ENCODE measurements at places on chromosomes 16 and 17.

GRCh38 chr17:17832032-17832363, 4.8 kb downstream of the SREBF1 start:
- DNase-seq, result no peak

DNA sequence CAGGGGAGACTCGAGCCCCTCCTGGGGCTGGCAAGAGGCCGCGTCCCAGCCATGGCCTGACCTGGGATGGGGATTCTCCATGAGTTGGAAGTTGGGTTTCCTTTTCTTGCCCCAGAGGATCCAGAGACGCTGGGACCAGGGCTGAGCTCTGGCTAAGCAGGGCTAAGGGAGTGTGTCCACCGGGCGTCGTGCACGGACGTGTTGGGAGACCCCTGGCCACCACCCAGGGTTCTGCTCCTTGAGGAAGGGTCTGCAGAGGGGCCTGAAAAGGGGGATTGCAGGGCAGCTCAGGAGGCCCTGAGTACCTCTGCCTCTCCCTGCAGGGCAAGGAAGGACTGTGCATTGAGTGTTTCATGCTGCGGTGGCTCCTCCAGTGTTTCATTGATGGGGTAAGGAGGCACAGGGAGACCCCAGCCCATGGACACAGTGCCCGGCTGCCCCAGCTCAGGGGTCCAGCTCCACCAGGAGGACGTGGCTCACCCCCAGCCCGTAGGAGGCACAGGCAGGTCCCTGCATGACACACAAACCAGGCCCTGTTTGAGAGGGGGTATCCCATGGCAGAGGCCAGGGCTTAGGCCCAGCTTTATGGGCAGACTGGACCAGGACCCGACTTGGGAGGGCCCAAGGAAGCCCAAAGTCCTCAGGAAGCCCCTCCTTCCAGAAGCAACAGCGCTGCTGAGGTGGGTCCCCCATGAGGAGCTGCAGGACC, 47.5 kb downstream of the USP22 start:
- DNase-seq, result no peak

DNA sequence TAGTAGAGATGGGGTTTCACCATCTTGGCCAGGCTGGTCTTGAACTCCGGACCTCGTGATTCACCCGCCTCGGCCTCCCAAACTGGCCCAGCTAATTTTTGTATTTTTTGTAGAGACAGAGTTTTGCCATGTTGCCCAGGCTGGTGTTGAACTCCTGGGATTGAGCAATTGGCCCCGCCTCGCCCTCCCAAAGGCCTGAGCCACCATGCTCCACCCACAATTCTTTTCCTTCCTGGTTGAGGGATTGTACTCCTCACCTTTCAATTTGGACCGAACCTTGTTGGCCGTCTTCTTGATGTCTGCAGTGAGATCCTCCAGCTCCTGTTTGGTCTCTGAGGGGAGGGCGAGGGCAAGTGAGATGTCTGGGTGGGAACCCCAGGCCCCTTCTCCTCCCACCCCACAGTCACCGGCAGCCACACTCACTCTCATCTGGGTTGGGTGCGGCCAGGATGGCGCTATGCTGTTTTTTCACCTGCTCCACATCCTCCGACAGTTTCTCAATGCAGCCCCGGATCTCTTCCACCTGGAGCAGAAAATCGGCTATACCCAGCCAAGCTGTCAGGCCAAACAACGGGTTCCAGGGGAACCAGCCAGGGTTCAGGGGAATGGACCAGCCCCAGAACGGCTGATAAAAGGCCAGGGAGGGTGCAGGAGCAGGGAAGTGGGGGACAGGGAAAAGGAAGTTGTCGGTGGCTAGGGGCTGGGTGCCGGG, 9.6 kb downstream of the STX1B start:
- DNase-seq, result no peak

DNA sequence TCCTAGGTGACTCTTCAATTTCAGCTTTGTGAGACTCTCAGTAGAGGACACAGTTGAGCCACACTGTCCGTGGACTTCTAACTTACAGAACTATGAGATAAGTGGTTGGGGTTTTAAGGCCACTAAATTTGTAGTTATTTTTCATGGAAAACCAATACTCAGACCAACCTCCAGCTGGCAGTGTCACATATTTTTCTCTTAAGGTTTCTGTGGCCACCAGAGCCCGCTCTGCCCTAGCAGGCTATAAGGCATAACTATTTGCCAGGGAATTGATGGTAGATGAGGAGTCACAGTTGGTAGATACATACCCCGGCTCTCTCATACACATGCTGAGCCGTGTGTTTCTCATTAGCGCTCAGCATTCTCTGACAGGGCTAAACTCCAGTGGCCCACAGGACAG, 336.8 kb upstream of the MON1B start:
- no peak for DNase-seq

DNA sequence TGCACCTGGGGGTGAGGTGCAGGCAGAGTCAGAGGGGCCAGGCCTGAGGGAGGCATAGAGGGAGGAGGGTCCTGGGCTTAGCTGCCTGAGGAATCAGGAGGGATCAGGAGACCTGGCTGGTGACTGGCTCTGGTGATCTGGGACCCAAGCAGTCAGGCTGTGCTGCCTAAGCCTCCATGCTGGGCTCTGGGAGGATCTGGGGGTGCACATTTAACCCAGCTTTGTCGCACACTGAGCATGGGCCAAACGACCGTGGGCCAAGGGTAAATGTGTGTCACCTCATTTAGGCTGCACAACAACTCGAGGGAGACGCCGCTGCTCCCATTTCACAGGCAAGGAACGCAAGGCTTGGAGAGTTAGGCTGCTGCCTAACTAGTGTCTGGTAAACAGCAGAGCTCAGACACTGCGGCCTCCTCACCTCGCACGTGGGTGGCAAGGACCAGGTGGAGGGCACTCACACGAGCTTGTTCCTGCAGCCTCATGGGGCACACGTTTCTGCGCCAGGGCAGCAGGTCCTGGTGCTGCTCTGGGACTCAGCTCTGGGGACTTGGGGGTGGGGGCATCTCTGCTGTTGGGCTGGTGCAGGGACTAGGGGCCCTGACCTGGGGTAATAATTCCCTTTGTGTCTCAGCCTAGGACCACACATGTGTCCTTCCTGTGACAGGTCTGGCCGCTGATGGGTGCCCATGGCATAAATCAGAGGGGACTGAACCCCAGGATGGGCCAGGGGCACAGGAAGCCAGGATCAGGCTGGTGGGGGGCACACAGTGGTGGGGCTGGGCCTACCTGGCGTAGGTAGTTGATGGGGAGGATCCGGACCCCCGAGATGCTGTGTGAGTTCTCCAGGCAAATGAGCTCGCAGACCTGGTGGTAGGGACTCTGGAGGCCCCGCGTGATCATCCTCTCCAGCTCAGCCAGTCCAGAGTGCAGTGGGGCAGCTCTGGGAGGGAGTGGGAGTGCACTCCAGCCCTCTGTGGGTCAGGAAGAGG, 18.7 kb downstream of the TMEM235 start:
- no peak for DNase-seq

DNA sequence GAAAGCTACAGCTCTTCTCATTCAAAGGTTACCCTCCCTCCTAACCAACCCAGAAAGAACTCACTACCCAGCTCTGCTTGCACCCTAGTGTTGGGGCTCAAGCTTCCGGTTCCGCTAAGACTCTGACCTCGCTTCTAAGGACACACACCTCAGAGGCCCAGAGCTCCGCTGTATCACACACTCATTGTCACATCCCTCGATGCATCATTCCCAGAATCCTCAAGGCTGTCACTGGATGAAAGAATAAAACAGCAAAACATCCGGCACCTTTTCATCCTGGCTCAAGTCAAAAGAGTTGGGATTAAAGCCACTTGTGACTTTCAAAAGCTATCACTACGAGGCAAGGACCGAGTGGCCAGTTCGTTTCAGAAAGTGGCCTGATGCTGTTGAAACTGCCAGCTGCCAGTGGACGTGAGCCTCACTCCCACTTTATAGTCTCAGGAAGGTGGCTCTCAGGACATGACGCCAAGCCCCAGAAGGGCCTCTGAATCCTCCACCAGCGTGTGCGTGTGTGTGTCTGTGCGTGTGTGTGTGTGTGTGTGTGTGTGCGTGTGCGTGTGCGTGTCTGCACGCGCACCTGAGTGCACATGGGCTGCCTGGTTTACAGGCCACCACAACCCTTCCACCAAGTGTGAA, 29.0 kb downstream of the ZFHX3 start:
- DNase-seq, result no peak

GRCh38 chr17:58352596-58353388, 791 bp upstream of the SUPT4H1 start:
- DNase-seq, result no peak

DNA sequence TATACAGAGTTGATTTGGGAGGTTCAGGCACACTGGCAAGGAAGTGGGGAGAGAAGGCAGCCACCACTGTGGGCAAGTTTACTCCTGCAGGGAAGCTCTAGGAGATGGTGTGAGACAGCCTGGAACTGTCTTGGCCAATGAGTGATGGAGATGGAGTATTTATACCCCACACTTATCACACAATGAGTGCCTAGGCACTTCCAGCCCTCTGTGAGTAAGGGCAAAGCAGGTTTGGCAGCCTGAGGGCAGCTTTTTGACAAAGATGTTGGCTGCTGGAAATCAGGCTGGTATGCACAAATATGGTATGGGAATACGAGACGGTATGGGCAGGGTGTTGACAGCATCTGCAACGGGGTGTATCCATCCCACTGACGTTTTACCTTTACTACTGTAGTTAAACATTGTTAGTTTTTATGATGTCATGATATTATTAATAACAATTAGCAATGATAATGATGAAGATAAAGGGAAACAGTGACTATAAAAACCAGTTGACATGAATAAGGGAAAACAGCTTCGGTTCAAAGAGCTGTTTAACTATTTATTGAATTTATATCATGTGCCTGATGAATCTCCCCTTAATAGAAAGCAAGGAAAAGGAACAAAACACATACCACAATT, 149.9 kb downstream of the CDK5R1 start:
- no peak for DNase-seq

- no peak for DNase-seq
Observed at GRCh38 chr17:46158323-46159296, 34.6 kb downstream of the KANSL1 start.

DNA sequence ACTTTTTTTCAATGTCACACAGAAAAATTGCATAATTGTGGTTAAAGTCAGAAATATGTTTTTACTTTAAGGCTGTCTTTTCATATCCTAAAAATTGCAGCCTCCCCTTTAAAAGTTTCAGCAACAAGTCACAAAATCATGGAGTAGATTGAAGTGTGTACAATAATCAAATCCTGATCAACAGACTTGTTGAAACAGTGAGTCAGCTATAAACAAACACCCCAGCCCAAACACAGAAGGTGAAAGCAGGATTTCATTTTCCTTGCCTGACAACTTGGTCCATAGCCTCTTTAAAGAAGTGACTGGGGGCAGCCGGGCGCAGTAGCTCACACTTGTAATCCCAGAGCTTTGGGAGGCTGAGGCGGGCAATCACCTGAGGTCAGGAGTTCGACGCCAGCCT, 59.9 kb downstream of the WNT3 start:
- no peak for DNase-seq

GRCh38 chr17:80485846-80486245, 9.4 kb upstream of the NPTX1 start:
- DNase-seq, result no peak

DNA sequence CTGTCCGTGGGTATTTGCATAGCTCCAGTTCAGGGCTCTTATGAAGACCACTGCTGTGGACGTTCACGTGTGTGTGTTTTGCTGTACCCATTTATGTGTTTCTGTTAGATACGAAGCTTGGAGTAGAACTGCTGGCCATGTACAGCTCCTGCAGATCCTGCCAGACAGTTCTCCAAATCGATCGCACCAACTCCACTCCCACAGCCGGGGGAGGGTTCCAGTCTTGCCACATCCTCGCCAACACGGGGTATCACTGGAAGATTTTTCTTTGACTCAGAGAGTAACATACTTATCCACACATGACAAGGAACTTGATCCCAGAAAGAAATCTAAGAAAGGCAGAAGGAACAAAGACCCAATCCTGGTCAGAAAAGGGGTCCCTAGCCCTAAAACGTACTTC, 37.4 kb downstream of the TMEM186 start:
- DNase-seq, result no peak

Measured in activated CD4-positive, CD25-positive, alpha-beta regulatory T cell (primary cell).